Transverse colon (tissue), 4 donors: ENCODE measurements at places on chromosomes 1 and 21. TPM values are rescaled to one million over a fixed set of nuclear protein-coding genes. Genes with fewer than 3 reads are reported as not detected.

- peak; percentile 79 for DNase-seq
These were observed 150.0 kb downstream of the TOMM20 start for GRCh38 chr1:234978397-234979295.

TM2D1 gene
- 92.0 TPM for total RNA-seq

DNA sequence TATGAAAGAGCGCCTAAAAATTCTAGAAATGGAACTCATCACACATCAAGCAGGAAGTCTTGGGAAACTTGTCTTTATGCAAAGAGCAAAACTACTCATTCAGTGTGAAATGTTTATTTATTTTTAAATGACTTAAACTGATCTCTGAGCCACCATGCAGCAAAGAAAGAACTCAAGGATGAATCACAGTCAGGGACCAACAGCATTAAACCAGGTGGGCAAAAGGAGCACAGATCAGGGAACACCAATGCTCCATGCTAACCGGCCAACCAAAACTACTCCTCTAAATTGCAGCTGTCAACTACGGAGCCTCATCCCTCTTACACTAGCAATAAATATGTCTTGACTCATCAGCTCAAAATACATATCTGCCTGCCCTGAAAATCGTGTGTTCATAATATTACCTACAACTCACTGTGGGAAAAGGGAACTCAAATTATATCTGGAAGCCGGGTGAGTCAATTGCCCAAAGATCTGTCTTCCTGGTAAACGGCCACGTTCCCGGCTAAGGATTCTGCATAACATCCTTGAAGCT lies 129.2 kb downstream of the PTPN14 start:
- DNase-seq = no peak

- DNase-seq = no peak
These were observed 27.6 kb downstream of the WNT4 start for GRCh38 chr1:22115286-22115685.

- no peak for DNase-seq
These were observed 510.8 kb upstream of the B3GALT2 start for GRCh38 chr1:193697115-193697762.

DNA sequence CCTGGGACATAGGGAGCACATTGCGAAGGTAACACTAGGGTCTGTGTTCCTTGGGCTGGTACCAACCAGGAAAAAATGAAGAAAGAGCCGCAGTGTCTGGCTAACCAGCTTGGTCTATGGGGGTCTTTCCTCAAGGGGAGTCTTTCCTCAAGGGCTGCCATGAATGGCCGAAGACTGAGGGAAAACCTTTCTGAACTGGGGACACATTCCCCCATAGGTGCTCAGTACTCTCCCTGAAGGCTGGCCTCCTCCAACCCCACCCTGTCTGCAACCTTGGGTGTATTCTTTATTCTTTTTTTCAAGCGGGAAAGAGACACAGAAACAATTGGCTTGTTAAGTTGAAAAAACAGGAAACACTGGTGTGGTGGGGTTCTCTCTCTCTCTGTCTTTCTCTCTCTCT lies 200.5 kb downstream of the BACH1 start:
- no peak for DNase-seq

DNA sequence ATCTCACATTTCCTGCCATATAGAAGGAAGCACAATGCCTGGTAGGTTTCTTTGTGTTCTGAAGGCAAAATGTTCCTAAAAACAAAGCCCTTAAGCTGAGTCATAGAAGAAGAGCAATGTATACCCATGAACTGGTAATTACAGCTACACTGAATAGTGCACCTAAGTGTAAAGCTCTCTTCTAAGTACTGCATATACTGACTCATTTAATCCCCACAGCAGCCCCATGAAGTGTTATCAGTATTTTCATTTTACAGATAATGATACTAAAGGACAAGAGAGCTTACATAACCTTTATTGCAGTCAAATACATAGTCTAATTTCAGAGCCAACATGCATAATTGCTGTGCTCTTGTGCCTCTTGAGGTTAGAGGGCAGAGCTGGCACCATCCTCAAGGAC lies 239.9 kb downstream of the DPYD start:
- no peak for DNase-seq

- DNase-seq = no peak
These were observed 75.4 kb downstream of the NOS1AP start for GRCh38 chr1:162144853-162145252.
